ENCODE measurements at places on chromosomes 13 and 19.
A peak's percentile ranks its signal among the peaks of the same experiment; 100 is the strongest.

GRCh38 chr19:34308381-34309367 is 54.3 kb downstream of the GARRE1 start:
- DNase-seq, result no peak

DNA sequence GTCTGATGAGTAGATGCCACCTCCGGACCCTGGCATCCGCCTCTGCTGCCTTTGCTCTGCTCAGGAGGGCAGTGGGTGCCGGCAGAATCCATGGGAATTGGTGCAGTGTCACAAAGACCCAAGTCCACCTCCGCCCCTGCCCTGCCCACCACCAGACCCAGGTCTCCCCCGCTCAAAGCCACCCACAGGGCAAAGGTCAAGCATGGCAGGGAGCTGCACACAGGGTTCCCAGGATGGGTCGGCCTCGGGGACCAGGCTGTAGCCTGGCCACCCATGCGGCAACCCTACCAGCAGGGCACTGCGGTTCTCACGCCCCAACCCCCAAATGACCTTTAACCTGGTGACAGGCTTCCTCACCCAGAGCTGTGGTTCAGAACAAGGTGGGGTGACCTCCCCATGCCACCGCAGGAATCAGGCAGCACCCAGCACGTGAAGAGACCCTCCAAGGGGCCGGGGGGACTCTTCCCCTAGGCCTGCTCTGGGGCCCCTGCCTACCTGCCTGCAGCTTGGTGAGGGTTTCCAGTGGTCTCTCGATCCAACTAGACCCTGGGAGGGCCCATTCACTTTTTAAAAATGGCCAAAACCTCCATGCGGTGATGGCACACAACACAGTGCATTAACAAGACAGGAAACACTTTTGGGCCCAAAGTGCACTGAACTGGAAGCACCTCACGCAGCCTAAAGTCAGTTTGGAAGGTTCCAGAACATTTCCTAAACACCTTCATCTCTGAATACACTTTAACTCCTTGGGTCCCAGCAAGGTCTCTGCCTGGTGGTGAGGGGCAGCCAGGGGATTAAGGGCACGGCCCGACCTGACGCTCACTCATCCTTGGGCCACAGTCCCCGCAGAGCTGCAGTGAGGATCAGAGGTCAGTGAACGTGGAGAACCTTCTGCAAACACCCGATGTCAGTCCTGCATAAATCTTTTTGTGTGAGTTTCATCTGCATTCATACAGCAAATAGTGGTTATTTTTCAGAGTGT is 11.0 kb downstream of the GAS6 start:
- peak; percentile 66 for DNase-seq

GRCh38 chr19:24032651-24033050 is 54.3 kb upstream of the ZNF254 start:
- peak; percentile 58 for DNase-seq

DNA sequence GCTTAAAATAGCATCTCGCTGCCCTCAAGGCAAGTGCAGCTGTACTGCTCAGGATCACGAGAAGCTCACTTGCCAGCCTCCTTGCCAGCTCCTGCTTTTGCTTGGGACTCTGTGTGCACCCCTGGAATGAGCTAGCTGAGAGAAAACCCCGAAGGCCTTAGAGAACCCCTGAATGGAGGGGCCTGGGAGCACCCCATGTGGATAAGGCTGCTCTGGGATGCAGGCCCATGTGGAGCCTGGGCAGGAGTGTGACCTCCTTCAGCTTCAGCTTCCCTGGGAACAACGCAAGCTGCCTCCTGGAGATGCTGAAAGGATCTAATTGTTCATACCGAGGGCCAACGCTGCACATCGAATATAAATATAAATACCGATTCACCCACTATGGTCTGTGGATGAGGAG is 109.2 kb downstream of the HSPH1 start:
- no peak for DNase-seq

- DNase-seq, result no peak
Measured at GRCh38 chr13:23684647-23685046, 114.4 kb downstream of the TNFRSF19 start.
